ENCODE measurements at places on chromosomes 16 and 17.

GRCh38 chr17:55159251-55159650 is 105.5 kb upstream of the HLF start:
- no peak for DNase-seq

DNA sequence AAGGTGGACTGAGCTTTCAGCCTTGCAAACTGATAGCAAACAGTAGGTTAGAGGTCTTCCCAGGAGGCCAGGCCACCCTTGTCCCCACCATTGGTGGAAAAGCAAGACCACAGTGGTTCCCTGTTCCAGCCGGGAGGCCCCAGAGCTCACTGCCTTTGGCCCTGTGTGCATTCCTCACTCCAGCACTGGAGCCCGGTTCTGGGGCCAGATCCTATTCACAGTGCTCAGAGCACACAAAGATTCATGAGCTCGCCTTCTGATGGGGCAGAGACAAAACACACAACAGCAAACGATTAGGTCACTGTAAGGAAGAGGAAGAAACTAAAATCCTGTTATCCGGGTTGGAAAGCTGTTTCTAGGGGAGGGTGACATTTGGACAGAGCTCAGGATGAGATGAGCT is 5.6 kb upstream of the PGS1 start:
- no peak for DNase-seq

- no peak for DNase-seq
Measured at GRCh38 chr17:72518753-72519597, 398.2 kb downstream of the SOX9 start.

DNA sequence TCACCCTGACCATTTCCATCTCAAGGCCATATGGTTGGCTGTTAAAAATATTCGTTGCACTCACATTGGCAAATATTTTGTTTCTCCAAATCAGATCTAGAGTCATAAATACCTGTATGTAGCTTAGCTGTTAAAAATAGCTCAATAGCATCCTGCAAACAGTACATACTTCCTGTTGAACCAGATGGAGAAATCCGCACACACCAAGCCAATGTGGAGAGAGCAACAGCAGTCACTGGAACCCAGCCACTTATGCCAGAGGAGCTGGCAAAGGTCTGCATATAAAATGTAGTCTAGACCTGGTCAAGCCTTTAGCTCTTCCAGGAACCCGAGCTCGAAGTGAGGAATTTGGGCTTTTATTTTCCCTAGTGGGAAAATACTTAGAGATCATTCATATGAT is 146.4 kb upstream of the KCNJ16 start:
- DNase-seq, result no peak

DNA sequence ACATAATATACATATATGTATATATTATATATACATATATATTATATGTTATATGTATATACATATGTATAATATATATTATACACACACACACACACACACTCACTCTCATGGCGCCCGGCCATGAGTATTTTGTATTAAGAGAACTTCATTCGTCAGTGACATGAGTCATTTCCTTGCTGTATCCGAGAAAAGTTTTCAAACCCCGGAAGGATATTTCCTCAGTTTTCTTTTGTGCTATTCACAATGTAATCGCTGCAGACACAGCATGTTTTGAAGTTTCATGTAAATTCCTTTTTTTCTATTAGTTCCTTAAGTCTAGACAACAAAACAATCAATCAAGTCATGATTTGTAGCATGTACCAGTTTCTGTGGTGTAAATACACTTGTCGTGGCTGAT is 33.3 kb downstream of the OR1D5 start:
- DNase-seq, result no peak

DNA sequence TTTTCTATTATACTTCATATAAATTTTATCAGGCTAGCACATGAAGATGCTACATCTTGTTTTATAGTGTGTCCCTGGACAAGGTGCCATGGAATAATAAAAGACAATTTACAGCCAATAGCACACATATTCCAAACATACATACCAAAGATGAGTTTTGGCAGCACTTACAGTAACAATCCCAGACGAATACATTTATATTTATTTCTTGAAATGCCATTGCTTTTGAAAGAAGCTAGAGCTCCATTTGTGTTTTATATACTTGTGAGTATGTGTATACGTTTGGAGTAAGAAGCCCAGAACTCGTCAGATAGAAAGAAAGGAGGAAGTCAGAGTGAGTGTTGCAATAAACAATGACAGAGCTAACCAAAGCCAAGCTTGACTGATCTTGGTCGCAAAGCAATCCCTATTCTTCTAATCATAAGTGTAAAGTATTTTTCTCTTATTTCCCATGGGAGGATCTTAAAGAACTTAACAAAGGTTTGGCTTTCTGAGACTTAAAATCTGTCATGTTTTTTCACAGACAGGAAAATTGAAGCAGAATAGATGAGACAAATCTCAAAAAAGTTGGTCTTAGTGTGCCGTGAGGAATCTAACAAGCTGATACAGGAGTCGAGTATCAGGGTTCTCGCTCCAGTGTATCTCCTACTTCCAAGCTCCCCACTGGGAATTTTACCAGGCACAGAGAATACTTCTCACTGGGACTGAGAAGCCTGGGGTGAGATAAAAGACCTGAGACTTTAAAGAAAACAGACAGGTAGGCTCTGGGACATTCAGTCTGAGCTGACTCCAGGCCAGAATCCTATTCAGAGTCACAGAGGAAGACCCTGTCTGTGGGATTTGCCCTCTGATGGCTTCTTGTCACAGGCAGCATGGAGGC is 175.4 kb downstream of the AATF start:
- DNase-seq, result no peak

DNA sequence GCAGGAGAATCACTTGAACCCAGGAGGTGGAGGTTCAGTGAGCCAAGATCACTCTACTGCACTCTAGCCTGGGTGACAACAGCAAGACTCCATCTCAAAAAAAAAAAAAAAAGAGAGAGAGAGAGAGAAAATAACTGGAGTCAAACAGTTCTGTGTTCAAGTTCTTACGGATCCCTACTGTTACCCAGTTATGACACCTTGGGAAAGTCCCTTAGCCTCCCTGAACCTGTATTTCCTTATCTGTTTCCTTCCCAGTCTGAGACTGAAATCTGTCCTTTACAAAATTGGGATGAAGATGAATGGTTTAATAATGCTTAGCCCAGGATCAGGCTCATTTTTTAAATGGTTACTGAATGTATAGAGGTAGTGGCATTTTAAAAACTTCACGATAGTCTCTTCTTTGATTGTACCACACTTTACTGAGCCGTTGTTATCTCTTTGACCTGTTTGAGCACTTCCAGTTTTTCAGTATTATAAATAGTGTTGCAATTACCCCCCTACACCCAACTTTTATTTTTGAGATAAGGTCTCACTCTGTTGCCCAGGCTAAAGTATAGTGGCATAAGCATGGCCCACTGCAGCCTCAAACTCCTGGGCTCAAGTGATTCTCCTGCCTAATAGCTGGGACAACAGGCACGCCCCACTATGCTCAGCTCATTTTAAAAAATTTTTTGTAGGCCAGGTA is 17.1 kb downstream of the ZNF768 start:
- DNase-seq, result no peak

DNA sequence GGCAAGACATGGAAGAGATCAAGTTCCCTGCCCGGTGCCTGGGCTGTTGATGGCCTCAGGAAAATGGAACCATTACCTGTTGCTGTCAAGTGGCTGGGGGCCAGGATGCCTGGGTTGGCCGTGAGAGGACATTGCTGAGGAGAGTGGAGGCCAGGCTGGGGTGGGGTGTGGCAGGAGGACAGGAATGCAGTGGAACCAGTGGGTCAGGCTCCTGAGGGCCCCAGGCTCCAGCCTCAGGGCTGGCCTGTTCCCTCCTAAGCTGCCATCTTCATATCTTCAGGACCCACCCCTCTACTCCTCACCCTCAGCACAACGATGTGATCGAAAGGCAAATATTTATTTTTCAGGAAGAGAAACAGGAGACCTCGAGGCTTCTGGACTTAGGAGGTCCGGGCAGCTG is 8.5 kb upstream of the YPEL3 start:
- no peak for DNase-seq

GRCh38 chr17:55773671-55774070 is 22.8 kb downstream of the PCTP start:
- no peak for DNase-seq

Measured in T follicular helper cell (primary cell).